ENCODE measurements at places on chromosomes 7 and 10. TPM values are rescaled to one million over a fixed set of nuclear protein-coding genes. Genes with fewer than 3 reads are reported as not detected.

The KNDC1 gene
- not detected for total RNA-seq

The ZNF488 gene
- total RNA-seq, result under 0.01 TPM

The INTS1 gene
- 44.6 TPM for total RNA-seq

The C10orf105 gene
- under 0.01 TPM for total RNA-seq

- DNase-seq, result no peak
Measured at GRCh38 chr7:608954-609353, 89.3 kb upstream of the PDGFA start.

- no peak for DNase-seq
Measured at GRCh38 chr7:26729150-26729775, 135.1 kb downstream of the SKAP2 start.

GRCh38 chr7:78279032-78279431, 480.5 kb downstream of the PHTF2 start:
- no peak for DNase-seq

DNA sequence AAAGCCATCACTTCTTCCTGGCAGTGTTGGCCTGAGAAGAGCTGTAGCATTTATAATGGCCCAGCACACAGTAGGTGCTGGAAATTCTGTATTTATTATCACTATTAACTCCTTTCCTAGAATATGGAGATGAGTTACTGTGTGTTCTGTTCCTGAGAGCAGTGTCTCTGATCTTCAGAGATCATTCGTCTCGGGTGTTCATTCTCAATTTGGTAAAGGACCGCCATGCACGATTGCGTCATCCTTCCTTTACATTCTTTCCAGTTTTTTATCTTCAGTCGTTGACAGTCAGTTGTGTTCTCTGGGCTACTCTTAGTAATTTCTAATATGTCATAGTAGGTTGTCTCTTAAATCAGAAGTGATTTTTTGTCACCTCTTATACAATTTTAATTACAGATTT, 18.6 kb downstream of the RNF32 start:
- DNase-seq, result no peak

- no peak for DNase-seq
Measured at GRCh38 chr10:92110039-92110794, 180.7 kb downstream of the CPEB3 start.

- no peak for DNase-seq
Measured at GRCh38 chr10:132383751-132384196, 13.2 kb upstream of the PWWP2B start.

DNA sequence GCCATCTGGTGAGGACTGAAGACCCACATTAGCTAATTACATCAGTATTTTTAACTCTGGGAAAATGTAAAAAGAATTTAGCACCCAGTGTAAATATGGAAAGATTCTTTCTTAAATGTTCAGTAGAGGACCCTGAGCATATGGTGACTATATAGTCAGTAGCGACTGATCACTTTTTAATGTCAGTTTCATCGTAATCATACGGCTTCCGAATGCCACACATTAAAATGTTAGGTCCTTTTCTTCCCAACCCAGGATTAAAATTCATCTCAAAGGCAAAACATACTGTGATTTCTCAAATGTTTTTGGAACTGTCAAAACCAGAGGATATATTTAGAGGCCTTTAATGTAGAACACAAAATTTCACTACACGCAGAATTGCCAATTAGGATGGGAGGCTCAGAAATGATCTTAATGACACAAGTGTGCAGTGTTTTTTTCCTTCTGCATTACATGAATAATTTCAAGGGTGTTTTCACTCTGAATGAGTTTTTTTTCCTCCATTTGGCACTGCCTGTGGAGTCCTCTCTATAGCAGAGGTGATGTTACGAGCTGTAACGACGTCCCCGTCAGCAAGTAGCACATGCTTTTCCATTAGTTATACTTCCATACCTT, 382.7 kb downstream of the PAXIP1 start:
- DNase-seq, result no peak

- DNase-seq, result no peak
Measured at GRCh38 chr7:110153222-110153621, 937.7 kb upstream of the LRRN3 start.

DNA sequence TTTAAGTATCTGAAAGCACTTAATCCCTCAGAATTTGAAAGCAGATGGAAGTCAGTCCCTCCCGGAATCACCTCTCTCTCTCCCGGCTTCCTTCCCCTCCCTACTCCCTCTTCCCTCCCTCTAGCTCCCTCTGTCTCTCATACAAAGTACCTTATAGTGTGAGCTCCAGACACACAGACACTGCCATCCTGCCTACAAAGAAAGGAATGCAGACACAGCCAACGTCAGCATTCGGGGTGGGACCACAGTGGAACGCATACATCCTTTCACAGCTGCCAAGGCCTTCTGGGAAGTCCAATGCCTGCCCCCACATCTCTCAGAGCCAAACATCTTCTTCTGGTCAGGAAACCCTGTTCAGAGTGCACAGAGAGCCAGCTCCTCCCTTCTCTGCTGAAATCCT, 9.3 kb downstream of the NOD1 start:
- peak; percentile 98 for DNase-seq

GRCh38 chr10:18164748-18165361, 24.6 kb downstream of the CACNB2 start:
- no peak for DNase-seq
